ENCODE measurements at places on chromosomes 3 and 15.

DNA sequence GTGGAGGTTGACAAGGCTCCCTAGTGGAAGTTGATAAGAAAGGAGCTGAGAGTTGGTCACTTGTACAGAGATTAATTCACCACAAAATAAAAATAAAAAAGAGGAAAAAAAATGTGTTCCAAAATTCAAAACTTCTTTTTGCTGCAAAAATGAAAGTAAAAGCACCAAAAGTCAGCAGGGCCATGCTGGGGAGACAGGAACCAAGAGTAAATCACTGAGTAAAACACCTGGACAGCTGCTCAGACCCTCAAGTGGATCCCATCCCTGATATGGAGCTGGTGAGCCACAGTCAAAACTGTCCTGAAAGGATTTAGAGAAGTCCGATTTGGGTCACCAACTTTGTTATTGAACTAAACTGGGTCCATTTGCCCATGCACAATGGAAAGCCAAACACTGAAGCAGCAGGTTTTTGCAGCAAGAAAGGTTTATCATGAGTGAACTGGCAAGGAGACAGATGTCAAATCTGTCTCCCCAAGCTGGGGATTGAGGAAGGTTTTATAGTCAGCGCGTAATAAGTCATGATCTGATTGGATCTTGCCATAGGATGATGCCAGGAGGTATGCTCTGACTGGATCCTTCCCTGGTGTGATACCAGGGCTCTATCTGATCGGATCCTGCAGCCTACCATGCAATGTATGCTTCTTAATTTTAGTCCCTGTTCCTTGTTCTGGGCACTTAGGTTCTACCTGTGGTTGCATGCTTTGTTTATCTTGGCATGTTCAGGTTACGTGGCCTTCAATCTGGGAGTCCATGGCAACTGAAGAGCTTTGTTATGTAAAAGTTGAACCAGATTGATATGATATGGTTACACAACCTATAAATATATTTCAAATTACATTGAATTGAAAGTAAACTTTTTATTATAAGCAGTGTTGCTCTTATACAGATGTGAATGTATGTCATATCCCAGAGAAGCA is 313.2 kb downstream of the POLQ start:
- no peak for DNase-seq

DNA sequence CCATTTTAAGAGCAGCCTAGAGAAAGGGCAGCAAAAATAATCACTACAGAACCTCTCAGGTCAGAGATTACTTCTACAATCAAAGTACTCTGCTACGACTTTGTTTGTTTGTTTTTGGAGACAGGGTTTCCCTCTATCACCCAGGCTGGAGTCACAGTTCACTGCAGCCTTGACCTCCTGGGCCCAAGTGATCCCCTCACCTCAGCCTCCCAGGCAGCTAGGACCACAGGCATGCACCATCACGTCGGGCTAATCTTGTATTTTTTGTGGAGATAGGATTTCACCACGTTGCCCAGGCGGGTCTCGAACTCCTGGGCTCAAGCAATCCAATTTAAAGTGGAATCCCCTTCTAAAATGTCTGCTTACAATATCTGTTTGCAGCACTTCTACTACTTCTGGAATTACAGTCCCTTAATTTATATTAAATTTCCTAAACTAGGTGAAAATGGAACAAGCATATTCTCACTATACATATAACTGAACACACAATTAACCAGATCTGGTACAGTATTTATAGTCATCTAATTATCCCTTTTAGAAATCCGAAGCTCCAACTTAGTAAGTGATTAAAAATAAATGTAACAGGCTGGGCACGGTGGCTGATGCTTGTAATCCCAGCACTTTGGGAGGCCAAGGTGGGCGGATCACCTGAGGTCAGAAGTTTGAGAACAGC is 4.4 kb downstream of the UACA start:
- DNase-seq: no peak

DNA sequence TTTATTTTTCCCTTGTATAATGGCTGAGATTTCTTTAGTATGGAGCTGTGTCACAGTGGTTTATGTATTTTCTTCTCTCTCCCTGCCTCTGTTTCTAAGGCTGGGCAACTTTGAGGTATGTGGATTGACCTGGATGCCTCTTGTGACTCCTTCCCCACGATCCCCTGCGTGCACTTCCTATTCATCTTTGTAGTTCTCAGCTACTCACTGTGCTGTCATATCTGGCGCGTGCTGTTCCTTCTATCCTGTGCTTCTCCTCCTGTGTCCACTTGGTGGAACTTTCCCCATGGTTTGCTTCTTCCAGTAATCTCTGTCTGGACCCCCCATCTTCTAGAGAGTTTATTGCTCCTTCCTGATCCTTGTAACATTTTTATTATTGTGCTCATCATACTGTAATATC is 97.3 kb downstream of the AKAP13 start:
- no peak for DNase-seq

DNA sequence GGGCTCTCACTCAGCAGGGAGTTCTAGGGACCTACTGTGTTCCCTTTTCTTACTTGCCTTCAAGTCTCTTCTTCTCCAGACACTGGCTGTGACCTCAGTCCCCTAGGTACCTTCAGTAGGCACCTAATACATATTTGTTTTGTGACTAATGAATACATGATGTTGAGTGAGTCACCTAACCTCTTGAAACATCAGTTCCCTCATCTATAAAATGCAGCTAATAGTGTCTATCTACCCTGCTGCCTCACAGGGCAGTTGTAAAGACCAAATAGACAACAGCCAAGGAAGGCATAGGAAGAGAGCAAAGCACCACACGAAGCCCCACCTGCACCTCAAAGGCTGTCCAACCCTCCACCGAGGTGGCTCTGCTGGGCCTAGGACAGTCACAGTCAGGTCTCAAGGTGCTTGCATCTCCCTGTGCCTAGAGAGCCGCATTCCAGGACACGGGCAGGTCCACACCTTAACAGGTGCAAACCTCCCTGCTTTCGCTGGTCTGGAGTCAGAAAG is 29.1 kb downstream of the DAPK2 start:
- DNase-seq: no peak

DNA sequence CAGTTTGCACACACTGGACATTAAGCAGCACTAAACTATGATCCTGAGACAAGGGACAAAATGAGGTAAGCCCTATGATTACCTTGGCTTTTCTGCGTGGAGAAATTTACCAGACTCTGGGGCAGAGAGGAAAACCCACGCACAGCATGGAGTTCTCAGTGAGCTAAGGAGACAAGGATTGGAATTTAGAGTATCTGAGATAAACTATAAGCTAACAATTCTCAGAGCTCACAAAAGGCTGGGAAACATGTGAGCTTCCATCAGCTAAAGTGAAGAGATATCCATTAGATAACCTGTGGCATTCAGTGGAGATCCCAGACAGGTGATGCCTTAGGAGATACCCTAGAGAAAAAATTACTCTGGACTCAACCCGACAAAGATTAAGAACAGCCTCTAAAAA is 48.7 kb downstream of the NBEAL2 start:
- no peak for DNase-seq

DNA sequence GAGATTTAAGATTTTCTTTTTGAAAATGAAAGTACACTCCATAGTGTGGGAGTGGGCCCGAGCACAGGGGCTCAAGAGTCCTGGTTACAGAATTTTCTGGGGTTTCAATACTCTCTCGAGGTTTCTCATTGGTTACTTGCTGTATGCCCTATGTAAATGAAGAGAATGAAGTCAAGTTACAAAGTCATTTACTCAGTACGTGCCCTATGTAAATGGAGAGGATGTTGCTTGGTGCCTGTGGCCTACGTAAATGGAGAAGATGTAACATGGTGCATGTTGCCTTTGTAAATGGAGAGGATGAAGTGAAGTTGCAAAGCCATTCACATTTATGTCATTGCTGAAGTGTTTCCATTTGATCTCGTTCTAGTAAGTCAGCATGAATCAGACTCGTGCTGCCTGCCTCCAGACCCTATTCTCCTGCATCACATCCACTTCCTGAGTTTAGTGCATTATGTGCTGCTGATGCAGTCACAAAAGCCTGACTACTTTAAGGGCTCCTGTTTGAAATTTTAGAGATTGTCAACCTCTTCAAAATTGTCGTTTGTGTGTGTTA is 302.0 kb downstream of the ZBBX start:
- DNase-seq: no peak

DNA sequence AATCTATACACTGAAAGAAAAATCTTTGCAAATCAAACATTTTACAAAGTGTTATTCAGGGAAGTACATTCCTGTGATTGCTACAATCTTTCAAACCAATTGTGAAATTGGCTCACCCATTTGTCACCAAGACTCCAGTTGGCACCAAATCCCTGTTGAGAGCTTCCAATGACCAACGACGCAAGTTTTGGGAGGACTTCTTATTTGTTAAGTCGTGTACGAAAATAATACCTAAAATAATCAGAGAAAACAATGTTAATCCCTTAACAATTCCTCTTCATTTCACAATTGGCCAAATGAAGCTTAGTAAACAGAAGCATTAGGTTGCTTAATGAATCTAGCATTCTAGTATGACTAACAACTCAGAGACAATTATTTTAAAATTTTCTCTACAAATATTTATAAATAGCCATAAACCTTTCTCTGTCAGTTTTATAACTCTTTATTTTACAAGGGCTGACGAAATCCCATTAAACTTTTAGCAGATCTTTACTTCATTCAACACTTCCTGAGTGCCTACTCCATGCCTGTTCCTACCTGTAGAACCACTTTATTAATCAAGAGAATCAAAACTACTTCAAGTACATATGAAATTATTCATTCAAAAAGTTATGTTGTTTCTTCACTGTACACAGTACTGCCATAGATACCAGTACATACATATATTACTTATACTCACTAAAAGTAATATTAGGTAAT is 24.0 kb upstream of the HGD start:
- no peak for DNase-seq

GRCh38 chr15:58147171-58147611 is 9.0 kb downstream of the AQP9 start:
- DNase-seq: no peak

DNA sequence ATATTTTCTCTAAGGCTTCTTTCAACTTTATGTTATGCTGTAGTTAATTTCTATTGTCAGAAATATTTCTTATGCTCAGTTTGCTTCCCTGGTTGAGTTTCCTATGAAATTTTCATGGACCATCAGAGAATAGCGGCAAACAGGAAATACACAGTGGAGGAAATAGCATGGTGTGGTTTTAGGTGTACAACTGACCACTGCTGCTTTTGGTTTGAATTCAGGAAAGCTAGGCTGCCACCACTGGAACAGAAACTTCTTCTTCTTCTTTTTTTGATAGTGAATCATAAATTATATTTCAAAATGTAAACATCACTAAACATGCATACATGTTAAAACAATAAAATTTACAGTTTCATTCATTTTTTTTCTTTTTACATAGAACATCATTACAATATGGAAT is 316.6 kb upstream of the TGFBR2 start:
- no peak for DNase-seq

All from activated CD8-positive, alpha-beta memory T cell treated with anti-CD3 and anti-CD28 coated beads, Interleukin-2, amount 50 U/mL, for 48 hours (primary cell).